ENCODE measurements at places on chromosomes 12 and 14.

DNA sequence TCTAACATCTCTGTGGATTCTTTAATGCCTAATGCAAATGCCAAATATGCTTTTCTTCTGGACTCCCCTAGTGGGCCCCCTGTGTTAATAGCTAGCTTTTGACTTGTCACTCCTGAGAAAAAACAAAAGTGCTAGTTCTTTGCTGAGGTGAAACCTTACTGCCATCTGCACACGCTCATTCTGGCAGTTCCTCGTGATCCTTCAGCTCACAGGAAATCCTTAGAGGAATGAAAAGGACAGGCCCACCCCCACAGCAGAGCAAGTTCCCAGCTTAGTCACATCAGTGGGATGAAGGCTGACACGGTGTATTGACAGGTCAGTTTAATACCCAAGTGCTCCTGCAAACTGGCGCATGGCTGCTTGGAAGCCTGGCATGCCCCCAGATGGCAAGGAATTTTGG, 165.1 kb upstream of the ATP2B1 start:
- DNase-seq = no peak

DNA sequence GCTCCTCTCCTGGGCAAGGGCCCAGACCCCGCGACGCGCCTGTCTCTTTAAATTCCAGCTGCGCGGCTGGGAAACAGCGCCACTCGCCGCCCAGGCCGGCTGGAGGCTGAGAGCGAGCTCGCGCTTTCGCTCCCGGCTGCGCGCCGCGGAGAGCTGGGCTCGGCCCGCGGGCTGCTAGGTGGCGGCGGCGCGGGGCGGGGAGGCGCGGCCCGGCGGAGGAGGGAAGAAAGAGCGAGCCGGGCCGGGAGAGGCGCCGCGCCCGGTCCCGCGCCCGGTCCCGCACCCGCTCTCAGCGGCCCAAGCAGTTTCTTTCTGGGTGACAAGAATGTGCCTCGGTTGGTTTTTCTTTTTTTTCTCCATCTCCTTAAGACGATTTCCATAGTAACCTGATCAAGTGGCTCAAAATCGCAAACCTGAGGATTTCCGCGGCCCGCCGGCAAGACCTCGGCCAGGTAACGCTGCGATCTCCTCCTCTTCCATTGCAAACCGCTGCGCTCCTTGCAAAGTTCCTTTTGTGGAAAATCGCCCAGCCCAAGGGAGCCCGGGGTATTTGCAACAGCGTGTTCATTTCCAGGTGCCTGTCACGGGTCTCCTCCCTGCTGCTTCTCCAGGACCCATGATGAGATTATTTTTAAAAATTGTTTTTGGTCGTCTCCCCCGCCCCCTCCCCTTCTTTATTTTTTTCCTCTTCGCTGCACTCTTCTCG, 259.5 kb upstream of the E2F7 start:
- DNase-seq = peak; percentile 52

DNA sequence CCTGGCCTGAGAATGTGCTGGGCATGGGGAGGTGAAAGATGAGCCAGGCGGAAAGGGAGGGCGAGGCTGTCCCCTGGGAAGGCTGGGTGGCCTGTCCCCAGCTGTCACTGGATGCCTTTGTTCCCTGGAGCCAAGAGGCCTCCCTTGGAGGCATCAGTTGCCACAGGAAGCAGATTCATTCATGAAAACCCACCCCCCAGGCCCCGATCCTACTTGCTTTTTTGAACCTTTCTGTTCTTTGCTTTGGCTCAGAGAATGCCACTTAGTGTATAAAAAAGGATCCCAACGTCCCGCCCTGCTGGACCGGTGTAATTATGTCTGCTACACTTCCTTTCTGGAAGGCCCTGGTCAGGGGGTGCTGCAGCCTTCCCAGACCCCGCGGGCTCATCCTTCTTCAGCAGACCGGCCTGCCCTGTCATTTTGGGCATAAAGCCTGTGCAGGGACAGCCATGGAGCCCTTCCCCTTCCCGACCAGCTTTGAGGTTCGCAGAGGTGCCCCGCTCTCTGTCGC, 220.2 kb downstream of the SLC41A2 start:
- DNase-seq = peak; percentile 28

GRCh38 chr12:115223322-115223721, 539.3 kb upstream of the TBX3 start:
- no peak for DNase-seq

DNA sequence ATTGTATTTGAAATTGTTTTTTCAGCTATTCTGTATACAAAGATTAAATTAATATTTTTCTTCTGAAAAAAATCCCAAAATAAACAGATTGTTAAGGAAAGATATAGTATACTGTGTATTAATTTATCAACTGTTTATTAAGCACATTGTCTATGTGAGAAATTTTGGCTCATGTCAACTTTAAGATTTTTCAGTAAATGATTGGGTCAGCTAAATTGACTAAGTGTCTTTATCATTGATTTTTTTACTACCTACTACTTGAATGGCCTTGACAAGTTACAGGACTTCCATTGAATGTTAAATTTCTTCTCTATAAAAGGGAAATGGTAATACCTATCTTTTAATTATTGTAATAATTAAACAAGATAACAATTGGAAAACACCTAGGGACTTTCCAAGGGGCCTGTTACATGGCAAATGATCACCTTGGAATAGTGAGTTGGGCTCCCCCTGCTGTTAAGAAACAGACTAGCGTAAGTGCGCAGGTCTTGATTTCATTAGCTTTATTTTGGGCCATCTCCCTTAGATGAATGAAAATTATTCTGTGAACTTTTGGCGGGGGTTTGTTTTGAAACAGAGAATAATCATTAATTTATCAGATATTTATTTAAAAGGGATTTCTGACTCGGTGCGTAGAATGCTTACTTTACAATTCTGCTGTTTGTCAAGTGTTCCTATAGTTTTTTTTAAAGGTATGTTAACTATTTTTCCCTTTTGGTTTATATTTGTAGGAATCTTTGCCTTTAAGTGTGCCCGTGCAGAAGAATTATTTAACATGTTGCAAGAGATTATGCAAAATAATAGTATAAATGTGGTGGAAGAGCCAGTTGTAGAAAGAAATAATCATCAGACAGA, 14.5 kb upstream of the CCT2 start:
- peak; percentile 70 for DNase-seq

Data from SK-N-DZ (cell line).